ENCODE measurements at places on chromosomes 7 and 10.

GRCh38 chr7:150721970-150722373, 5.6 kb downstream of the GIMAP1 start:
- no peaks in the 10 kb centered on the region for H3K36me3 ChIP-seq
- H3K4me1 ChIP-seq: peaks cover 3% of the 10 kb centered on the region
- peaks cover 3% of the 10 kb centered on the region for H3K27me3 ChIP-seq
- no peak for DNase-seq
- H3K27ac ChIP-seq: no peak overlapping the region
- H3K4me3 ChIP-seq: no peak overlapping the region

GRCh38 chr10:28214219-28214618, 88.6 kb downstream of the MPP7 start:
- no peak overlapping the region for H3K4me3 ChIP-seq
- peaks cover 2% of the 10 kb centered on the region for H3K36me3 ChIP-seq
- no peaks in the 10 kb centered on the region for H3K4me1 ChIP-seq
- no peaks in the 10 kb centered on the region for H3K27me3 ChIP-seq

DNA sequence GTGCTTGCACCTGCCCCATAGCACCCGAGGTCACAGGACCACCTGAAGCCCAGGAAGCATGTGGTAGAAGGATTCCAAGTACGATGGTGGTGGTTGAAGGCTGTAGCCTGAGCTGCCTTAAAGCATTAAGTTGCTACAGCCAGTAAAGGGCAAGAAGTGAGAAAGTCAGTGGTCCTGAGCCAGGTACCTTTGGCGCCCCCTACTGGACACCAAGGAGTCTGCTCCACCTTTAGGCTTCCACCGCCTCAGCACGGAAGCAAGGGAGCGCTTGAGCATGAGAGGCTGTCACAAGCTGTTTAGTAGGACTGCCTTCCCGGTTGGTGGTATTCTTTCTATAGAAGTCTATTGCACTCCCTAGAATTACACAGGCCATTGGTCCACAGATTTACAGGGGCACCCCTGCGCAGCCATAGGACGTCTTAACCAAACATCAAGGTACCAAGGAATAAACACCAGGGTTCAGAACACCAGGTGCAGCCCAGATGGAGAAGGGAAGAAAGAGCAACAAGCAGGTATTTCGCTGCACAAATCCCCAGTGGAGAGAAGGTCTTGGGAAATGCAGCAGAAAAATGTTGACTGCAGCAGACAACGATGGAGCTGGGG, 2.2 kb downstream of the CRTAC1 start:
- peaks cover 48% of the 10 kb centered on the region for H3K27me3 ChIP-seq
- DNase-seq: no peak
- no peaks in the 10 kb centered on the region for H3K36me3 ChIP-seq
- H3K27ac ChIP-seq: no peak overlapping the region
- no peak overlapping the region for H3K4me3 ChIP-seq

- H3K27me3 ChIP-seq: no peaks in the 10 kb centered on the region
- no peaks in the 10 kb centered on the region for H3K4me1 ChIP-seq
- no peak overlapping the region for H3K4me3 ChIP-seq
- DNase-seq: no peak
Measured at GRCh38 chr10:121813857-121814256, 114.0 kb downstream of the ATE1 start.

- H3K4me1 ChIP-seq: peaks cover 2% of the 10 kb centered on the region
- H3K36me3 ChIP-seq: no peaks in the 10 kb centered on the region
- H3K4me3 ChIP-seq: no peak overlapping the region
- H3K27ac ChIP-seq: no peak overlapping the region
Measured at GRCh38 chr10:17607603-17608332, 9.4 kb downstream of the HACD1 start.

DNA sequence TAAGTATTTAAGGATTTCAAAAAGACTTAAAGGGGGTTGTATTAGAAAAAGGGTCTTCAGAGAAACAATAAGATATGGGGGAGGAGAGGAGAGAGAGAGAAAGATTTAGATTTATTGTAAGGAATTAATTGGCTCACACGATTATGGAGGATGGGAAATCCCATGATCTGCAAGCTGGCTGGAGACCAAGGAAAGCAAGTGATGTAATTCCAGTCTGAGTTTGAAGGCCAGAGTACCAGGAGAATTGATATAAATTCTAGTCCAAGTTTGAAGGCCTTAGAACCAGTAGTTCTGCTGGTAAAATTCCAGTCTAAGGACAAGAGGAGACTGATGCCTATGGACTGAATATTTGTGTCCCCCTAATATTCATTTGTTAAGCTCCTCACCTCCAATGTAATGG, 20.6 kb upstream of the SLC13A1 start:
- no peak overlapping the region for H3K27ac ChIP-seq
- no peak for DNase-seq
- H3K4me3 ChIP-seq: no peak overlapping the region
- no peaks in the 10 kb centered on the region for H3K4me1 ChIP-seq

- H3K27me3 ChIP-seq: no peaks in the 10 kb centered on the region
- H3K27ac ChIP-seq: no peak overlapping the region
- no peaks in the 10 kb centered on the region for H3K36me3 ChIP-seq
- H3K4me3 ChIP-seq: no peak overlapping the region
- DNase-seq: no peak
Measured at GRCh38 chr10:29056729-29057128, 232.1 kb upstream of the LYZL1 start.
